MG63 (cell line): ENCODE measurements at places on chromosomes 7 and 10. TPM values are rescaled to one million over a fixed set of nuclear protein-coding genes. Genes with fewer than 3 reads are reported as not detected.

NOLC1 gene
- total RNA-seq: 120 and 134 TPM in 2 replicates

CNTNAP2 gene
- total RNA-seq: not detected in 2 replicates

GRCh38 chr10:103967448-103968071, 620 bp downstream of the SLK start:
- DNase-seq: no peak

GRCh38 chr10:35720366-35720765, 78.3 kb upstream of the FZD8 start:
- no peak for DNase-seq

- no peak for DNase-seq
Observed at GRCh38 chr7:23210506-23210905, 28.7 kb downstream of the NUP42 start.

- no peak for DNase-seq
Observed at GRCh38 chr10:14311206-14311957, 19.3 kb downstream of the FRMD4A start.

DNA sequence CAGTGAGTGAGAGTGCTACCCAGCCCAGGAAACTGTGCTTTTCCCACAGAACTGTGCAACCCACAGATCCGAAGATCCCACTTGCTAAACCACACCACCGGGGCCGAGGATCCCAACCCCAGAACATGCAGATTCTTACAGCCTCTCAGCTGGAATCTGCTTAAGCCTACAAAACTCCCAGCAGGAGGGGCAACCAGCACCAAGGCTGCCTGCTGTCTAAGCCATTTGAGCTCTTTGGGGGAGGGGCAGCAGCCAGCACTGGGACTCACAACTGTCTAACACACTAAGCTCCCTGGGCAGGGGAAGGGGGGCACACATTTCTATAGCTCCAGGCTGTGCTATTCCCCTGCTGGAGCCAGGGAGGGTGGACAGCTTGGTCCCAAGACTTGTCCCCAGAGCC, 529.9 kb downstream of the XPNPEP1 start:
- DNase-seq: no peak

HPSE2 gene
- total RNA-seq: not detected in 2 replicates

DNA sequence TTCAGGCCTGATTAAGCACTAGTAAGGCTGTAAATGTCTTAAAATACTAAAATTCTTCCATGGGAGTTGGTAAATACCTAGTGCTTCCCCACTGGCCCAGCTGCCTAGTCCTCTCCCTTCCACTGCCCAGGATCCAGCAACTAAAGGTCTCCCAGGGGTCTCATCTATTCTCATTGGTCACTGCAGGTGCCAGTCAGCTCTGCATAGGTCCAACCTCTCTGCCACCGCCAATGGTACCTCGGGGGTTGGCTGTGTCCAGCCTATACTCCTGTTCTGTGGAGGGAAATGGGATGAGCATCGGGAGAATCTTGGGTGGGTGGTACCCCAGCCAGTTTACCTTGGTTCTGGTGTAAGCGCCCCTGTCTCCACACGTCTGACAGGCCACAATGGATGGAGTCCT, 6.1 kb upstream of the CREB5 start:
- DNase-seq: no peak

DNA sequence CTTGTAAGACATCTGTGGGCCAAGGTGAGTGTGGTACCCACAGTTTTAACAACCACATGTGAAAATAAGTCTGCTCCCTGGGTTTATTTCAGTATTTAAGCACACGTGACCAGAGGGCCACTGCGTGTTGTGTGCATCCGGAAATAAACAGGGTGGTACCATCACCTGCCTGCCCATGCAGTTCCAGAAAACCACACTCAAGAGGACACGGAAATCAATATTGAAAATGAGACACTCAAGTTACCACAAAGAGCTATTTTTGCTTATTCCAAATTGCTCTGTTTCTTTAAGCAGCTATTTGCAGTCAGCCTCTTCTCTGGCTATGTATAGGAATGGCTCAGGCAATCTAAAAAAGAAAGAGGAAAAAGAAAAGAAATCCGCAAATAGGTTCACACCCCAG, 71.8 kb upstream of the LOXL4 start:
- no peak for DNase-seq

DNA sequence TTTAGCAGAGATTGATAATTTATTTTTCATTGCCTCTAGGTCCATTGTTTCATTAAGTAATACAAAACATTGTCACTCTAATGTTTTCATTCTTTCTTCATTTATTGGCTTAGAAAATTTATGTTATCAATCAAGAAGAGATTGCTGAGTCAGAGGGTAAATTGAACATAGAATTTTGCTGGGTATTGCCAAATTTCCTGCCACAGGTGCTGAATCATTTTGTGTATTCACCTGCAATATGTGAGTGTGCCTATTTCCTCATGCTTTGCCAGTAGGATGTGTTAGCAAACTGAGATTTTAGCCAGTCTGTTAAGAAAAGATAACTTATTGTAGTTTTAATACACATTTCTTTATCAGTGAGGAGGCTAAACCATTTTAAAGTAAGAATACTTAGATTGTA, 38.0 kb downstream of the MARCHF5 start:
- DNase-seq: no peak

TEX47 gene
- total RNA-seq: not detected in 2 replicates

GATA3 gene
- total RNA-seq: not detected in 2 replicates

CFAP70 gene
- total RNA-seq: 2.8 and 4.1 TPM in 2 replicates

ADAM8 gene
- total RNA-seq: 0.52 and 1.5 TPM in 2 replicates

- peak; percentile 84 for DNase-seq
Observed at GRCh38 chr10:5565671-5566581, 41.2 kb downstream of the CALML3 start.
